ENCODE measurements at places on chromosomes 11 and 22.

- DNase-seq = no peak
Observed at GRCh38 chr11:75554258-75555022, 7.6 kb upstream of the SERPINH1 start.

- no peak for DNase-seq
Observed at GRCh38 chr11:65072631-65072966, 11.2 kb downstream of the CDCA5 start.

DNA sequence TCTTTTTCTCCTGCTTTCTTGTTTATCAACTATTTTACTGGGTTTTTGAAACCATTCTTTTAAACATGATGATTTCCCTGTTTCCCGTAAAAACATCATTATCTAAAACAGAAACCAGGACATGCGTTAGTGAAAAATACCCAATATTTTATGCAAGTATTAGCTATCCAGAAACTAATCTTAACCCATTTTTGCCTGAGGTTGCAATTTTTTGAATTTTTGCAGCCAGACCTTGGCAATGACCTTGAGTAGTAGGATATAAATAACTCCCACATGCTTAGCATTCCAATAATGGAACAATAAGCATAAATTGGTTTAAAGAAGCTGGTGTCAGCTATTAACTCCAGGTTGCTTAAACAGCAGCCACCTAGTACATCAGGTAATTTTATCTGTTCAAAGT lies 308.9 kb upstream of the ANO3 start:
- no peak for DNase-seq

- no peak for DNase-seq
Observed at GRCh38 chr22:48902001-48902869, 925.4 kb downstream of the BRD1 start.

GRCh38 chr11:64850979-64851567 lies 6.6 kb upstream of the CDC42BPG start:
- peak; percentile 72 for DNase-seq

- no peak for DNase-seq
Observed at GRCh38 chr11:65524014-65524740, 706 bp upstream of the SCYL1 start.

GRCh38 chr11:15775015-15775541 lies 581.3 kb downstream of the SOX6 start:
- no peak for DNase-seq

- DNase-seq = no peak
Observed at GRCh38 chr22:33867118-33867866, 53.0 kb downstream of the LARGE1 start.

GRCh38 chr11:76153571-76153923 lies 52.8 kb downstream of the WNT11 start:
- DNase-seq = no peak

DNA sequence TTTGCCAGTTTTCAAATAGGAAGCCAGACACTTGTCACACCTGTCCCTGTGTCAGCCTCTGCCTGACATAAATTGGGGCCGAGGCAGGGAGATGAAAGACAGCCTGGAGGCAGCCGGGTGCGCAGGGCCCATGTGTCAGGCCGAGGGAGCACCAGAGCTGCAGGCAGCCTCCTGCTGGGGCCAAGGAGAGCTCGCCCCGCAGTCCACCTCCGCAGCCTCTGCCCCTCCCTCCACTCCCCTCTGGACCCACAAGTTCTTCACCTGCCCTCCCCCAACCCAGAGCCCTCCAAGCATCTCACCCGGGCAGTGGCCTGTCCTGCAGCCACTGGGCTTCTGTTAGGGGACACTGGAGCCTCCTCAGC lies 8.8 kb downstream of the RTN4R start:
- DNase-seq = no peak

GRCh38 chr22:47160141-47160541 lies 397.7 kb downstream of the TBC1D22A start:
- peak; percentile 3 for DNase-seq

GRCh38 chr11:26231252-26231661 lies 100.7 kb upstream of the ANO3 start:
- no peak for DNase-seq

DNA sequence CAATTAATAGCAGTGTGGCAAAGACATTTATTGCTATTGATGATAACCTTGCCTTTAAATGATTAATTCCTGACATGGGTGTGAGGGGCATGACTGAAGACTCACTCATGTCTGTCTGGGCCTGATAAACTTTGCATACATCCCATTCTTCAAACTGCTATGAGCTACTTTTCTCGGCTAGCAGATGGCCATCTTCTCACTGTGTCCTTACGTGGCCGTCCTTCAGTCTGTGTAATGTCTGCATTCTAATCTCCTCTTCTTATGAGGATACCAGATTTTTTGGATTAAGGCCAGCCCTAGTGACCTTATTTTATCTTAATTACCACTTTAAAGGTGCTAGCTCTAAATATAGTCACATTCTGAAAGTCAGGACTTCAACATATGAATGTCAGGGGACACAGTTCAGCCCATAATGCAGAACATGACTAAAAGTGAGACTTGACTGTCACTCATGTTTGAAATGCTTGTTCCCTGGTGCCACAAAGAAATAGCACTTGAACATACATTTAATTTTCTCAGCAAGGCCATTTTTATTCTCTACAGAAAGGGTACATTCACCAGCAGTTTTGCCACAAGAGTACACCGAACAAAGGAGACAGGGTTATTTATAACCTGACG lies 32.3 kb downstream of the OR10A6 start:
- DNase-seq = no peak

DNA sequence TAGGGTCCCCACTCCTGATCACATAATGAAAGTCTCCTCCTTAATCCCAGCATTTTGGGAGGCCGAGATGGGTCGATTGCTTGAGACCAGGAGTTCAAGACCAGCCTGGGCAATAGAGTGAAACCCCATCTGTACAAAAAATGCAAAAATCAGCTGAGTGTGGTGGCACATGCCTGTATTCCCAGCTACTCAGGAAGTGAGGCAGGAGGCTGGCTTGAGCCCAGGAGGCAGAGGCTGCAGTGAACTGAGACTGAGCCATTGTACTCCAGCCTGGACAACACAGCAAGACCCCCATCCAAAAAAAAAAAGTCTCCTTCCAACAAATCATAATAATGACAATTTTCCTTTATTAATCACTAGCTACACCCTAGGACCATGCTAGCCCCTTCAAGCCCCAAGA lies 15.1 kb downstream of the ZMAT5 start:
- DNase-seq = no peak

DNA sequence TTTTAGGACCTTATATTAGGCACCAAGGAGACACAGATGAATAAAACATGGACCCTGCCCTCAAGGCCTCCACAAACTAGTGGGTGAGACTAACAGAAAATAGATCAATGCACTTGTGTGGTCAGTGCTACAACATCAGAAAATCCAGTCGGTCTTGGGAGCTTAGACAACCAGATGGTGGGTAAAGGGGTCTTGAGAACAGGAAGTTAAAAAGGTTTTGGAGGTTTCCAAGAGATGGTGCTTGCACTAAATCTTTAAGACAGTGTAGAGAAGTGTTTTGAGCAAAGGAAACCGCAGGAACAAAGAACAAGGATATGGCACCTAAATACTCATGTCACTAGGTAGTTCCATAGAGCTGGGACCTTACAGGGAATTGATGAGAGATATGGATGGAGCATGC lies 56.2 kb downstream of the GALNT18 start:
- DNase-seq = no peak

GRCh38 chr11:131612533-131612932 lies 242.1 kb downstream of the NTM start:
- DNase-seq = no peak

DNA sequence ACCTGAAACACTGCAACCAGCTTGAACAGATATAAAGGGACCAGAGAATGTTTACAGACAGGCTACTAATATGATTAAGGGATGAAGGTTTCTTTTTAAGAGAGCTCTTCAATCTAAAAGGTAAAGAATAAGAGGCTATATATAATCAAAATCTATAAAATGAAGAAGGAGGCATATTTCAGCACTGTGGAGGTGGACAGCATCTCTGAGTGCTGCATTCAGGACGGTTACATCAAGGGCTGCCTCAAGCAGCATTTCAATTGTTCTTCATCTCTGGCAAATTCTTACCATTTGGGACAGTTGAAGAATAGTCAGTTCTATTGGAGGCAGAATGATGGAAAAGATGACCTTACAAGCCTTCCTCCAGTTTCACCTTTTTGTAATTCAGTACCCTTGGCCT lies 139.6 kb upstream of the LMO1 start:
- no peak for DNase-seq

DNA sequence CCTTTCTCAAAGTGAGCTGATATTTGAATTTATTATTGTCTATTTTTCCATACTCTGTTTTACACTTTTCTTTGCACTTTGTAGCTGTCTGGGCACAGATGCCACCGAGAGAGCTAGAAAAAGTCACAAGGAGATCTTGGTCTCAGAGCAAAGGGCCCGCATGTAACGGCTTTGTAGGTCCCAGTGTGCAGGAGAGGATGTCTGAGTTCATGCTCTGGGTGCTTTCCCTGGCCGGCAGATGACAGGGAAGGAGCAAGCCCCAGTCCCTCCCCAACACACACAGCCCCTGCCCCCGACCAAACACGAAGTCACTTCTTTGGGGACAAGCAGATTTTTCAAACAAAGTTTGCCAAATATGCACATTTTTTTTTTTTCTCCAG lies 55.8 kb downstream of the SMIM38 start:
- no peak for DNase-seq

- no peak for DNase-seq
Observed at GRCh38 chr11:351411-351810, 17.9 kb upstream of the B4GALNT4 start.

GRCh38 chr11:24134879-24135589 lies 361.8 kb upstream of the LUZP2 start:
- DNase-seq = no peak

- no peak for DNase-seq
Observed at GRCh38 chr11:131223198-131223991, 147.0 kb upstream of the NTM start.

GRCh38 chr11:126560221-126560620 lies 204.7 kb downstream of the ST3GAL4 start:
- DNase-seq = no peak

- no peak for DNase-seq
Observed at GRCh38 chr11:5043380-5043779, 2.9 kb upstream of the OR52J3 start.

DNA sequence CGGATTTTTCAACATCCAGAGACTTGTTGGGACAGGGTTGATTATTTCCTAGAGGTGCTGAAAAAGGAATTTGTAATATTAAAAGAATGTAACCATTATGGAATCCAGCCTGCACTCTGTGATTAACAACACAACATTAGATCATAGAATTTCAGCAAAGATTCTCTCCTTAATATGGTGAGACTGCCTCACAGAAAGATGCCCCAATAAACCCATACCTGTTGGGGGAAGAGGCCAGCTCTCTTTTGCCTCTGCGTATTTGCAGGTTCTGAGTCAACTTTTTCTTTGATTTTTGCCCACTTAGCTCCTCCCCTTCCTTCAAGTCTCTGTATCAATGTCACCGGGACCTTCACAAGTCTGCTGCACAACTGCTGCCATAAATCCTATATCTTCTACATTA lies 12.4 kb upstream of the MTMR3 start:
- no peak for DNase-seq

DNA sequence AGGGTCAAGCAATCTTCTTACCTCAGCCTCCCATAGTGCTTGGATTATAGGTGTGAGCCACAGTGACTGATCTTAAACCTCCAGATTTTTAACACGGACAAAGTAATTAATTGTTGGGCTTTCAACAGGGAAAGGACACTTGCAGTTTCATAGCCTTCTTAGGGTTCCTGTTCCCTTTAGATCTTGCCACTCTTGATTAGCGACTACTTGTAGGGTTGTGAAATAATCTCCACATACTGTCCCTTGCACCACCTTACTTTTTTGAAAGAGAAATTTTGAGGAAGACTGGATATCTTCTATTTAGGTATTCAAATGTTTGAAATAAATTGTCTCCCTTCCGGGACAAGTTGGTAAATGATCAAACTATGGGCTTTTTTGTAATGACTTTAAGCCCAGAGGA lies 7.6 kb downstream of the MS4A4E start:
- DNase-seq = no peak

DNA sequence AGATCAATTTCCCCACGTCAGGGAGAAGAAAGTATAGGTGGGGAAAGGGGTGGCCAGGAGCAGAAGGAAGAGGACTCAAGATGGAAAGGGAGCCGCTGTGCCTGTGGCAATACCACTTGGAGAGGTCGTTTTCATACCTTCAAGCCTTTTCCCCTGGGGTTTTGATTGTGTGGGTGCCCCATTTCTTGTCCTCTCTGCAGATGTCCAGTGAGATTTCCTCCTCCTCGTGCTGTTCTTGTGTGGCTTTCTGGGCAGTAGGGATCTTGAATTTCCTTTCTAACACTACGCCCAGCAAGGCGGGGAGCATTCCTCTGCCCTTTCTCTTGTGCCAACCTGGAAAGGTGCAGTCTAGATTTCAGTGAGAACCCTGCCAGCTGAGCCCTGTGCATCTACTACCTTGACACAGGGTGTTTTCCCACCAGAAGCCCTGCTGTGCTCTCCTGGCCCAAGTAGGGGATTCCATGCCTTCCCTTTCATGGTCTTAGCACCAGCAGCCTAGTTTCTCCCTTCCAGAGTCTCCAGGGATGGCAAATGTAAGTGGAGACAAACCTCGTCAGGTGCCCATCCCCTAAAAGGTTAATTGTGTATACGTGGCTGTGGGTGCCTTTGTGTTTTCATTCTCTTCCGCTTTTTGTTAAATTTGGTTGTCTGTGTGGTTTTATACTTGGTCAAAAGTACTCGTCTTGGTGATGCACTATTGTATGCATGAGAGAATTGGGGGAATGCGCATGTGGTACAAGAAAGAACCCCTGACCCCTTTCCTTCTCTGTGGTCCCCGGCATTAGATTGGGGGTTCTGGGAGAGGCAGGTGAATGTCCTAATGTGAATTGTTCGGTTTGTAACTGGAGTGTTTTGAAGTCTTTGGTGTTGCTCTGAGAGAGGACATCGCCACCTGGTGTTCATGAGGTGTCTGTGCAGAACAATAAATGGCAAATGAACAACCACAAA lies 71.4 kb upstream of the MPEG1 start:
- peak; percentile 16 for DNase-seq

DNA sequence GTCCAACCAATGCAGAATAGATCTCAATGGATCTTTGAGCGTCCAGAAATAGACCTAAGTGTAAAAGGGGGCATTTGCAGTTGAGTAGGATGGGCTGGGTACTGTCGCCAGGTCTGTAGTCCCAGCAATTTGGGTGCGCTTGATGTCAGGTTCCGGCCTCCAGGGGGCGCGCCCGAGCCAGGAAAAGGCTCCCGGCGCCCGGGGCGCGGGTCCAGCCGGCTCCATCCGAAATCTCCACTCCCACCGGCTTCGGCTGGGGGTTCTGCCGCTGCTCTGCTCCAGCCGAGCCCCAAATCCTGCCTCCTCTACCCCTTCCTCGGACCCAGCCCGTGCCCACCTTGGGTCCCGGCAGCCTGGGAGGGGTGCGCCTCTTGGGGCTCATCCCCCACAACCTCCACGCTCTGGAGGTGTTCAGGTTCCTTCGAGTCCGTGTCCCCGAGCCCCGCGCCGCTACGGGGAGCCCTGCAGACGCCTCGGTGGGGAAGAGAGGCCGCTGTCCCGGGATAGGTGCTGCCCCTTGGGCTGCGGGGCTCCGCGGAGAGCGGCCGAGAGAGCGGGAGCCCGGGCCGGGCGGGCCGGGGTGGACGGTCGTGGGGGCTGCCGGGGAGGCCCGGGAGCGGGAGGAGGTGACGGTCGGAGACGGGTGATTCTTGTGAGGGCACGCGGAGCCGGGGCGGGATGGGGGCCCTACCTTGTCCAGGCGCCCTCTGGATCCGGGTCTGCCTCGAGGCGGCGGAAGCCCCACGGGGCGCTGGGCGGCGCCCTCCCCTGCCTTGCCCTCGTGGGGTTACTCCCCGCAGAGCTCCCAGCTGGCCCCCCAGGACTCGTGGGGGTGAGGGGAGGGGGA lies 13.0 kb upstream of the CYB5R3 start:
- peak; percentile 61 for DNase-seq
